Cardiac atrium fibroblast (primary cell): ENCODE measurements at places on chromosomes 1 and 21. TPM values are rescaled to one million over a fixed set of nuclear protein-coding genes. Genes with fewer than 3 reads are reported as not detected.

WNT9A gene
- total RNA-seq = 0.36 TPM in 1 of 2 replicates, not detected in the other

EFCAB7 gene
- 4.1 and 4.7 TPM in 2 replicates for total RNA-seq

CR1L gene
- total RNA-seq = not detected in 2 replicates

DRAXIN gene
- total RNA-seq = under 0.01 and 0.16 TPM in 2 replicates

CHRNB2 gene
- total RNA-seq = not detected in 2 replicates
